ENCODE measurements at places on chromosomes 12 and 14.
A peak's percentile ranks its signal among the peaks of the same experiment; 100 is the strongest.

GRCh38 chr12:130126023-130126432, 36.2 kb upstream of the FZD10 start:
- no peak for DNase-seq

DNA sequence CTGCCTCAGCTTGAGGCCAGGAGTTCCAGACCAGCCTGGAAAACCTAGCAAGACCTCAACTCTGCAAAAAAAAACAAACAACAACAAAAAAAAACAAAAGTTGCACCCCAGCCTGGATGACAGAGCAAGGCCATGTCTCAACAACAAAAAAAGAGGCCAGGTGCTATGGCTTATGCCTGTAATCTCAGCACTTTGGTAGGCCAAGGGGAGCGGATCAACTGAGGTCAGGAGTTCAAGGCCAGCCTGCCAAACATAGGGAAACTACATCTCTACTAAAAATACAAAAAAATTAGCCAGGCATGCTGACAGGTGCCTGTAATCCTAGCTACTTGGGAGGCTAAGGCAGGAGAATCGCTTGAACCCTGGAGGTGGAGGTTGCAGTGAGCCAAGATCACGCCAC, 6.5 kb upstream of the SLC2A14 start:
- no peak for DNase-seq

- DNase-seq: no peak
These were observed 4.3 kb upstream of the ZFP36L1 start for GRCh38 chr14:68797121-68797670.

- no peak for DNase-seq
These were observed 6.3 kb downstream of the RFLNA start for GRCh38 chr12:124301084-124301654.

GRCh38 chr12:69204191-69204590, 35.2 kb upstream of the CPSF6 start:
- no peak for DNase-seq

DNA sequence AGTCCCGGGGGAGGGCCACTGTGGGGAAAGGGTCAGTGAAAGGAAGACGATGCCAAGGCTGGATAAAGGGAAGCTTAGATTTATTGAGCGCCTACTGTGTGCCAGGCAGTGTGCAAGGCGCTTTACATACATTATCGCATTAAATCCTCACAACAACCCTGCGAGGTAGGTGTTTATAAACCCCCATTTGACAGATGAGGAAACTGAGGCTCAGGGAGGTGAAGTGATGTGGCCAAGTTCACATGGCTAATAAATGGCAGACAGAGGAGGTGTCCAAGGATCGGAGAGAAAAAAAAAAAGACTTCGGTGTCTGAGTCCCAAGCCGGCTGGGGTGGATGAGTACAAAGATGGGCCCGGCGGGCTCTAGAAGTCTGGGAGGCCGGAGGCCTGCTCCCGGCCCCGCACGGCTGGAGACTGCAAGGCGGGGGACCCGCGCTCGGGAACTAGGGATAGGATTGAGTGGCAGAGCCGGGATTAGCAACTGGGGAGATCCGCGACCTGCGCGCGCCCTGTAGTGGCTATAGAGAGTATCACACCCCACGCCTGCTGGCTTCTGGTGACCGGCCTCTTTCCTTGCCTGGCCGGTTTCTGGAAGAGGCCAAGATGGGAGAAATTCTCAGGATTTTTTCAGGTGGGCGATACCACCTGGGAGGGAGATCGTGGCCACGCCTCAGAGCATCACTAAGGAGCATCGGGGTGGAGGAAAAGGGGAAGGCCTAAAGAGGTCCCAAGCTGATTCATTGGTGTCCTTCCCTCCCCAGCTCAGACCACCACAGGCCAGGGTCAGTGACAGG, 3.9 kb downstream of the DDN start:
- DNase-seq: peak; percentile 54

GRCh38 chr12:52906191-52906601, 1.3 kb upstream of the KRT8 start:
- DNase-seq: no peak

- DNase-seq: peak; percentile 41
These were observed 5.4 kb downstream of the SAMD4A start for GRCh38 chr14:54572316-54572715.

DNA sequence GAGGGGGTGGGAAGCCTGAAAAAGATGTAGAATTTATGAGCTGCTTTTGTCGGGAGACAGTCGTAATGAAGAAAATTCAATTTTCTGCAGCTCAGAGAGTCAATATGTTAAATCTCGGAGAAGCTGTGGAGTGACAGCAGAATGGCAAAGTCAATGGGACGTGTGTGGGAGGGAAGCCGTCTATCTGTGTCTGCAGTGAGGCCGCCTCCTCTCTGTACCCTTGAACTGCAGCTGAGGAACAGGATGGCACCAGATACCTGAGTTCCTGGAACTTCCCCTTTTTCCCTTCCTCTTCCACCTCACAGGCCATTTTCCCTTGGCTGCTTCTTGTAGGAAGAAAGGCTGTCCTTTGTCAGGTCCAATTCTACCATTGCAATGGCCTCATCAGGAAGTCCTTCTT, 9.3 kb upstream of the CALCOCO1 start:
- no peak for DNase-seq

DNA sequence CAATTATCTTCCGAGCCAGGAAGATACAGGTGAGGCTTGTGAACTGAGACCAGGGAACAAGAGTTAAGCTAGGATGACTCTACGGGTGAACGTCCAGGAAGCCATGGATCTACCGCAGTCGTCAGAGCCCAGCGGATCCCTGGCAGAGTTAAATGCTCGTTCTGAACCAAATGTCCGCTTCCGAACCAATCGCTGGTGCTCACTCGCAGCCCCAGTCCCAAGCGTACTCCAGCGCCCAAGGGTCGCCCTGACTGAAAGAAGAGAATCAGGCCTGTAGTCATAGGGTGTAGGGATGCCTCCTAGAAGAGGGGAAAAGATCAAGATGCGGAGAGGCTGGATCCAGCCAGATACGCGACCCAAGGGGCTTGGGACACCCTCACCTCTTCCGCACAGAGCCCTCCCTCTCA, 283 bp downstream of the VIPAS39 start:
- DNase-seq: no peak

DNA sequence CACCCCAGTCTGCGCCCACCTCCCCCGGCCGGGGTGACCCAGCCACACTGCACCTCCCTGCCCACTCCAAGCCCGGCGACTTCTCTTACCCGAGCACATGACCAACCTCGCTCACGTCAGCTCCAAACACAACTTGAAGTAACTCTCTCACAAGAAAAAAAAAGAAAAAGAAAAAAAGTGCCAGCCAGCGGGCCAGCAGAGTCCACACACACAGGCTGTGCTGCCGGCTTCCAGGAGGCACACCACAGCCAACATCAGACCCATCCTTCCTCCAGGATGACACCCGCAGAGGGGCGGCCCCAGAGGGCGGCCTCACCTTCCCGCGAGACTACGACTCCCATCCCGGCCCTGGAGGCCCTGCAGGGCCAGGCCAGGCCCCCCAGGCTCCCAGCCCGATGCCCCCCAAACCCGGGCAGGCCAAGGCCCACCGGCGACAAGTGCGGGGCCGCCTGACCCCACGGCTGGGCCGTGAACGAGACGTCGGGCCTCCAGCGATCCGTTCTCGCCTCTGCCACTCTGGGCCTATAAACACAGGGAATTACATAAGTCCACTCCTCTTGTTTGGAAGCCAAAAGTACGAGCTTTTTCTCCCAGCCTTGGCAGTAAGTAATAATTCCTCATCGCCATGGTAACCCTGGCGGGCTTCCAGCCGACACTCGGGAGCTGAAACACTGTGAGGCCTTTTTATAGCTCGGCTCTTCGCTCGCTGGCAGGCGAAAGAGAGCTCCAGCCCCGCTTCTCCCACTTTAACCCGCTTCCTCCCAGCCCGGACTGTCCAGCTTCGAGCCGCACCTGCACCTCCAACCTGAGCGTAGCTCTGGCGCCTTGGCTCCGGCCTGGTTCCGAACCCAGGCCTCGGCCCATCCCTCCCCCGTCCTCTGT, 49.1 kb downstream of the NCOR2 start:
- peak; percentile 92 for DNase-seq

DNA sequence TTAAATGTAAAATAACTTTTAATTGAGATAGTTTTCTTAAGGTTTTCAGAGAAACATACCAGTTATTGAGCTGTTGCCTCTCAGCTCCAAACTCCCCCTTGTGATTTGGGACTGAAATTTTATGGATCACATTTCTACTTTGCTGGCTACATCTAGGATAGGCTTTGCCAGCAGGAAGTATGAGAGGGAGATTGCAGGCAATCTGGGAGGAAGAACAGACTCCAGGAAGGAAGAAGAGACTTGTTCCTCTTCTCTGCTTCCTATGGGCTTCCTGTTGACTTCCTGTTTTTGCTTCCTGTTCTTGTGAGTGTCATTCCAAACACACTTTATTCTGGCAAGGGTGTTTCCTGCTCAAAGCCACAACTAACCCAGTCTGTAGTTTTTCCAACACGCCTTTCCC, 312.9 kb downstream of the ITPR2 start:
- no peak for DNase-seq

DNA sequence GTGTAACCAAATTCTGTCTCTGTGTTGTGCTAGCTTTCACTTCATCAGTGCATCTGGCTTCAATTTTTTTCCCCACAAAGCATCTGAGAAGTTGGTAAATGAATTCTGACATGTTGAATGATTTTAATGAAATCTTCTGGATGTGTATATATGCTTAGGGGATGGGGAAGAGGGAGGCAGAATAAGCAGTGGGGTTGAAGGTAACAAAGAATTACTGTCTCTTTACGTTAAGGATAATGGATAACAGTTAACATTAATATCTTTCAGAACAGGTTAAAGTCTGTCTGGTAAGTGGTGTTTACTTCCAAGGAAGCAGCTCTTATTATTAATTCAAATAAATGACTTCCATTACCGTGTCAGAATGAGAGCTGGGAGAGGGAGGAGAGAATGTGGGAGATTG, 261.7 kb downstream of the ERC1 start:
- no peak for DNase-seq

- no peak for DNase-seq
These were observed 81.8 kb upstream of the KITLG start for GRCh38 chr12:88662093-88662492.

- no peak for DNase-seq
These were observed 4.9 kb upstream of the NOP2 start for GRCh38 chr12:6573001-6573400.

DNA sequence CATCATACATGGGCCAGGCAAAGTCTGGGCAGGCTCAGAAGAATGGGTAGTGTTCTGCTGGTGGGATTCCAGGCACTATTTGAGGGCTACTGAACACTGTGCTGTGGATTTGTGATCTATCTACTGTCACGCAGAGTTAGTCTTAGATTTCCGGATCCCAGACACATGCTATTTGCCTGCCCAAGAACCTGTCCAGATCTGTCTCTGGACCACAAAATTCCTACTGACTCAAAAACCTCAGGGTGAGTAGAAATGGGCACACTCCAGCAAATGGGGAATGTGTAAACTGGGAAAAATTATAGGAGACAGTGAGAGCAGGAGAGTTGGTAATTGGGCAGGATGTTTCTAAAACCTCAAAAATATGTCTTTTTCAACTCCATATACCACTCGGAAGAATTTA, 129.9 kb downstream of the GALC start:
- no peak for DNase-seq

DNA sequence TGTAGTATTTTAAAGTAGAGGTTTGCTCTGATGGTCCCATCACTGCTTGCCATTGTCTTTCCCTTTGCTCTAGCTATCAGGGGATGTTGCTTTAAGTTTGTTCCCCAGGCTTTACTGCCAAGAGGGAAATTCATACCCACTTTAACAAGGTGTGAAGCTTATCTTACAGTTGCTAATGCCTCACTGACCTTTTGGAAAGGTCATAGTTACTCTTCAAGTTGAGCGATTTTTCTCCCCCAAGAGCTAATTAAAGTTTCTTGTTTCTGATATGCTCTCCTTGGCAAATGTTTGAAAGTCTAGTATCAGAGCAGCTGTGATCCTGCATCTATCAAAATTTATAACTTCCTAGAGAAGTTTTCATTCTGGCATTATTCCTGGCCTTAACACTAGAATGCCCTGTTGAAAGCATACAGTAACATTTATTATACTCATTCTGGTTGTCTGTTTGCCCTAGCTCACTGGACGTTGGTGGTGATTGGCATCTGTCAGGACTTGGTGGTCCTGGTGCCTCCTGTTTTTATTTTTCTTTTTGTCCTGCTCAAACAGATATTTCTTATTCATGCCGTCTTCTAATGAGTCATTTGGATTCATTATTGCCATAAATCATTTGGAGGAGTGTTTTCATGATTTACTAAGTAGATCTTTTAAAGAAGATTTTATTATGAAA, 8.1 kb downstream of the ATP2A2 start:
- no peak for DNase-seq

GRCh38 chr14:89315493-89316470, 101.3 kb downstream of the FOXN3 start:
- DNase-seq: no peak

DNA sequence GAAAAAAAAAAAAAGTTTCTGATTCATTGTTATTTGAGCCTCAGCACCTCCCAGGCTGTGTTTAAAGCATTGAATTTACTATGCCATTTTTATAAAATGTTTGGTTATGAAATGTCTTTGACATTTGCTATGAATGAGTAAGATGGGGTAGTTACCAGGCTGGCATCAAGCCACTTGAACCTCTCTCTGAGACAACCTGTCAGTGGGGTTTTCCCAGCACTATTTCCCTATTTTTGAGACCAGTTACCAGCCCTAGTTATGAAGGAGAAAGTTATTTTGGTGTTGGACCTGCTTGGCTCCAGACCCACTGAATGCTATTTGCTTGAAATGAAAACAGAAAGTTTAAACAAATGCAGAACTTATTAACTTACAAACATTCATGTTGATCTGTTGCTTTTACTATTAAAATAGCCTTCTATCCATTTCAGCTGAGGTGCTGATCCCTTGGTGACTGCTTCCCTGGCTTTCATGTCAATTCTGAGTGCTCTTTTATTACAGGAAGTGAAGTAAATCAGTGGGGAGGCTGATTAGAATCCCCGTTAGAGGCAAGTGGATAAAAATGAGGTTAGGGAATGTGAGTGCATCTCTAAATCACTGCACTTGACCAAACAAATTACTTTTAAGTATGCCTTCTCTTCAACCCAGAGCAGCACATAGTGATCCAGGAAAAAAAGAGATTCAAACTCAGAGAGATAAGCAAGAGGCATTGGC, 37.8 kb downstream of the LLPH start:
- no peak for DNase-seq

GRCh38 chr12:90055071-90055470, 346.4 kb upstream of the ATP2B1 start:
- no peak for DNase-seq

GRCh38 chr14:24398293-24398652, 530 bp upstream of the NYNRIN start:
- DNase-seq: no peak

DNA sequence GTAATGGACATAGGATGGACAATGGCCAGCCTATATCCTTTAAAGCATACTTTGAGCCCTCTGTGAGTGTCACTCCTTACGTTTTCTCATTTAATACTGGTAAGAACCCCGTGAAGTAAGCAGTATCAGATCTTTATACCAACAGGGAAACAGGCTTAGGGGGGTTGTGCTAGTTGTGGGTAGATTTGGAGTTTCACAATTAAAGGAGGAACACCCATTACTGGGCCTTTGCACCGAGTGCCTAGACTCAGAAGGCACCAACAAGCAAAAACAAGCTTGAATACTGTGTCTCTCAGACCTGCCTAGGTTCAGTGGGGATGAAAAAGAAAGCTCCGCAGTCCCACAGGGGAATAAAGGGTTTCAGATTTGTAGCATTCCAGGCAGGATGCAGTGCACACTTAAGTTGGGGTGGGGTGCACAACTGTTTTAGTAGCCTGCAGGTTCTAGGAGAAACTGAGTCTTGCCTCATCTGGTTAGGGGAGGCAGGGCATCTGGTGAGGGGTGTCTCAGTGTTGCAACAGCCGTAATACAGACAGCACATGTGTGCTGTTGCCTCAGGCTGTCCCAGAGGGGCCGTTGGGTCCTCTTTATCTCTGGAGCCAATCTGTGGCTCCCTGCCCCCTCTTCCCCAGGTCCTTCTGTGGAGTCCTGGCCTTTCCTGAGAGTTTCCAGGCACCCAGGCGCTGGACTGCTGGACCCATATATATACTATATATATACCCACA, 51.2 kb downstream of the IRAK3 start:
- no peak for DNase-seq
